ENCODE measurements at places on chromosomes 6 and 20. TPM values are rescaled to one million over a fixed set of nuclear protein-coding genes. Genes with fewer than 3 reads are reported as not detected.

TSPO2 gene
- 0.46 TPM for polyA plus RNA-seq

PDYN gene
- polyA plus RNA-seq: not detected

PRICKLE4 gene
- polyA plus RNA-seq: not detected

POU3F2 gene
- not detected for polyA plus RNA-seq

LST1 gene
- polyA plus RNA-seq: 11.6 TPM

XKR7 gene
- not detected for polyA plus RNA-seq

DNA sequence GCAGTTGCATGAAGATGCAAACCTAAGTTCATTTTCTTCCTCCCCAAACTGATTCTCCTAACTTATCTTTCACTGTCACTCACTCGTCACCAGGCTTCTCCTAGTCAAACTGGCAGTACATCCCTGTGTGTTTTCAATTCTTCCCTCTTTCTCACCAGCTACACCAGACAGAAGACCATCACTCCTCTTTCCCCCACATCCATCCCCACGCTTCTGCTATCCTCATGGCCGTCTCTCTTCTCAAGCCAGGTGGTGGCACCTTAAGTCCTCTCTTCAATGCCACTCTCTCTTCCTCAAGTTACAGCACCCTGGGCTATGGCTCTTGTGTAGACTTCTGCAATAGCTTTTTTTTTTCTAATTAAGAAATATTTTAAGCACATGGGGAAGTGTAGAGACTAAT lies 14.4 kb upstream of the TREM2 start:
- H3K27me3 ChIP-seq: no peaks in the 10 kb centered on the region
- no peaks in the 10 kb centered on the region for H3K4me1 ChIP-seq
- no peak overlapping the region for H3K27ac ChIP-seq
- H3K36me3 ChIP-seq: no peaks in the 10 kb centered on the region
- H3K4me3 ChIP-seq: no peak overlapping the region

GRCh38 chr6:138429761-138430160 lies 25.7 kb downstream of the HEBP2 start:
- no peak overlapping the region for H3K4me3 ChIP-seq
- H3K27ac ChIP-seq: no peak overlapping the region
- no peak for DNase-seq
- peaks cover 2% of the 10 kb centered on the region for H3K4me1 ChIP-seq

GRCh38 chr6:109978174-109979032 lies at the start of gene GPR6:
GPR6 (plus strand) TSS chr6:109978311; CDS start chr6:109979113, 802 bp downstream.
- H3K27ac ChIP-seq: no peak within 1 kb of the TSS
- no peaks in the 10 kb centered on the region for H3K36me3 ChIP-seq
- peak; percentile 73 for DNase-seq
- H3K27me3 ChIP-seq: peaks cover 23% of the 10 kb centered on the region
- H3K4me3 ChIP-seq: no peak within 1 kb of the TSS
- H3K4me1 ChIP-seq: no peaks in the 10 kb centered on the region

DNA sequence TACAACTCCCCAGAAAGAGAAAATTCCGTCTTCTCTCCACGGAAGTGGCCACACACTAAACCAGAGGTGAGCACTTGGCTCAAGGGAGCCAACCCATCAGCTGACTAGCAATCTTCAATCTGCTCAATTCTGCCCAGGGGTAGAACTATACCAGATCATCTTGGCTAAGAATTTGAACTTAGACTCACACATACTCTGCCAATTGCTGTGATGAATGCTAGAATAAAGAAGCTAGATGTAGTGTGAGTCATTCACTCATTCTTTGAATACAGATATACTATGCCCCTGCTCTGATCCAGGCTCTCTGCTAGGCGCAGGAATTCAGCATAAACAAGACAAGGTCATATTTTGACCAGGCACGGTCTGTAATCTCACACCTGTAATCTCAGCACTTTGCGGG lies 147.9 kb upstream of the SHLD1 start:
- H3K4me1 ChIP-seq: no peaks in the 10 kb centered on the region
- peaks cover 8% of the 10 kb centered on the region for H3K36me3 ChIP-seq
- no peak for DNase-seq
- H3K4me3 ChIP-seq: no peak overlapping the region
- H3K27me3 ChIP-seq: no peaks in the 10 kb centered on the region

DNA sequence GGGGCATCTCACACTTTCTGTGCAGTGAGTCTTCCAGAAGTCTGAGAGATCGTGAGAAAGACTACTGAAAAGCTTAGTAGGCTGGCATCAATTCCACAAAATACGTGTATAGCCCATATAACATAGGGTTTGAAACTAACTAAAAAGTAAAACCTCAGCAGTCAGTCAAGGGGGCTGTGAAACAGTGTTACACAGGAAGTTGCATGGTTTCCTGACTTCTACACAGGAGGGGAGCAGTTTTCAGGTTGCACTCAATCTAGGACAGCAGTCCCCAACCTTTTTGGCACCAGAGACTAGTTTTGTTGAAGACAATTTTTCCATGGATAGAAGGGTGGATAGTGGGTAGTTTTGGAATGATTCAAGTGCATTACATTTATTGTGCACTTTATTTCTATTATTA lies 4.7 kb upstream of the LY86 start:
- no peaks in the 10 kb centered on the region for H3K27me3 ChIP-seq
- H3K4me1 ChIP-seq: no peaks in the 10 kb centered on the region
- no peak overlapping the region for H3K4me3 ChIP-seq
- DNase-seq: no peak
- H3K27ac ChIP-seq: no peak overlapping the region

DNA sequence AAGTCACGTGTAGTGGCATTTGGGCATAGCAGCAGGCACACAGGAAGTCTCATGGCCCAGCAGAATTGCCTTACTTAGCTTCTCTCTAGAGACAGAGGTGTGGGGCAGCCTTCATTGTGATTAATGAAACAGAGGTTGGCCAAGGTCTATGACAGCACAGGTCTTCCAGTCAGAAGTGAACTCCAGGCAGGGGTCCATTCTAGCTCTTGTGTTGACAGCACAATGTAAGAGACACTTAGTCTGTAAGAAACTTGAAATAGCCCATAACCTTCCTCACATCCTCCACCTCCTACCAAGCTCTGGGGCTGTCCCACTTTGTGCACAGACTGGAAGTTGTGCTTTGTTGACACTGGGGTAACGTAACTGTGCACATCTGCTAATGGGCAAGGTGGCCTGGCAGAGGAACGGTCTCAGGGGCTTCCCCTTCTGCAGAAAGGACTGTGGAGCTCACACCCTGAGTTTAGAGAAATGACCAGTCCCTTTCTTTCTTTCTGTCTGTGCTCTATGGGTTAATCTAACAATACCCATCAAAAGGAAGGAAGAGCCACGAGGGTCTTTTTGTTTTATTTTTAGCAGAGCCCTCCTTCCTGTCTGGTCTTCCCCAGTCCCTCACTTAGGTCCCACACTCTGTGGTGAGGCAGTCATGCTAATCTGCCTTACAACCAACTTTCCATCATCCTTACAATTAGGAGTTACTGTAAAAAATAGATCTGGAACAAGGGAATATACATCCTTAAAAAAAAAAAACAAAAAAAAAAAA lies 35.6 kb upstream of the TAGAP start:
- DNase-seq: no peak
- H3K4me3 ChIP-seq: no peak overlapping the region
- no peaks in the 10 kb centered on the region for H3K4me1 ChIP-seq
- no peaks in the 10 kb centered on the region for H3K36me3 ChIP-seq
- no peak overlapping the region for H3K27ac ChIP-seq

- H3K4me1 ChIP-seq: no peaks in the 10 kb centered on the region
- no peaks in the 10 kb centered on the region for H3K36me3 ChIP-seq
- H3K27me3 ChIP-seq: no peaks in the 10 kb centered on the region
- DNase-seq: no peak
- H3K4me3 ChIP-seq: no peak overlapping the region
Measured at GRCh38 chr6:23681743-23682142, 444.3 kb upstream of the NRSN1 start.

GRCh38 chr6:12818324-12818723 lies 101.8 kb downstream of the PHACTR1 start:
- H3K27ac ChIP-seq: no peak overlapping the region
- H3K36me3 ChIP-seq: no peaks in the 10 kb centered on the region
- DNase-seq: no peak

DNA sequence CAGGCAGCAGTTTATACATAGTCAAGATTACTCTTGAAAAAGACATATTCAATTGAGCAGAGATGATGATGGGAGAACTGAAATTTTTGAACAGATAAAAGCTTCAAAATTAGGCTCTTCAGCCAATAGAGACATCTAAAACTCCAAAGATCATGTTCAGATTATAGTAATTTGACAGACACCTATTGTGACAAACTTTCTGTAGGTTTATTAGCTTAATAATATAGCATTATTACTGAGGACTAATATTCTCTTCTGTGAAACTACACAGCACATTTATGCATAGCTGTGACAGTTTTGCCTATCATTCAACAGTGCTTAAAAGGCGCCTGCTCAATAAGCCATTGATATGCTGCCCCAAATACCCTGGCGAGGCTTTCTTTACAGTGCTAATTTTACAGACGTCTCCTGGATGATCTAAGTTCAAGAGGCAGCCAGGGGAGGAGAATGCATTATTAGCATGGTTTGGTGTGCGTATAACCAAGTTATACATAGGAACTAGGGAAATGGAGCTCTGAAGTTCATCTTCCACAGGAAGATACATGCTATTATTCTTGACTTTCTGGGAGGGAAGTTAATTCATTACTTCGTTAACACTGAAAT lies 21.5 kb downstream of the PLAGL1 start:
- H3K36me3 ChIP-seq: no peaks in the 10 kb centered on the region
- H3K27ac ChIP-seq: no peak overlapping the region
- no peaks in the 10 kb centered on the region for H3K27me3 ChIP-seq
- H3K4me1 ChIP-seq: no peaks in the 10 kb centered on the region
- no peak for DNase-seq

DNA sequence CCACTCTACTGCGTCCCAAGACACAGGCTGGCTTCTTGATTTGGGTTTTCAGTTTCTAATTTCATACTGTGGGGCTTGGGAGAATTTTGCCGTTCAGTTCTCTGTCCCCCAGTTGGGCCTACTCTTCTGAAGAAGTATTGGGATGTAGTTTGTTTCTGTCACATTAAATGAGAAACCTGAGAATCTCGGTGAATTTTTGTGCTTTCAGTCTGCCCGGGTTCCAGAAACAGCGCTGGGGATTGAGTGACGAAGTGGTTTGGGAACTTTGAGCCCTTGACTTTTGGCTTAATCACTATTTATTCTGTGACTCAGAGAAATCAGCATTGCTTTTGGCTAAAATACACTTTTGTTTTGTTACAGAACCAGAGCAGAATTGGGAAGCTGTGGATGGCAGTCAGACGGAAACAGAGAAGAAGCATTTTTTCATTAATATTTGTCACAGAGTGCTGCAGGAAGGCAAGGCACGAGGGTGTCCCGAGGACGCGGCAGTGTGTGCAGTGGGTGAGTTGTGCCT lies 74.0 kb downstream of the IGF2R start:
- H3K27me3 ChIP-seq: no peaks in the 10 kb centered on the region
- DNase-seq: no peak
- peak overlapping the region; percentile 50 for H3K4me3 ChIP-seq
- peak overlapping the region; percentile 99 for H3K27ac ChIP-seq
- H3K36me3 ChIP-seq: peaks cover 40% of the 10 kb centered on the region
- peaks cover 1% of the 10 kb centered on the region for H3K4me1 ChIP-seq

DNA sequence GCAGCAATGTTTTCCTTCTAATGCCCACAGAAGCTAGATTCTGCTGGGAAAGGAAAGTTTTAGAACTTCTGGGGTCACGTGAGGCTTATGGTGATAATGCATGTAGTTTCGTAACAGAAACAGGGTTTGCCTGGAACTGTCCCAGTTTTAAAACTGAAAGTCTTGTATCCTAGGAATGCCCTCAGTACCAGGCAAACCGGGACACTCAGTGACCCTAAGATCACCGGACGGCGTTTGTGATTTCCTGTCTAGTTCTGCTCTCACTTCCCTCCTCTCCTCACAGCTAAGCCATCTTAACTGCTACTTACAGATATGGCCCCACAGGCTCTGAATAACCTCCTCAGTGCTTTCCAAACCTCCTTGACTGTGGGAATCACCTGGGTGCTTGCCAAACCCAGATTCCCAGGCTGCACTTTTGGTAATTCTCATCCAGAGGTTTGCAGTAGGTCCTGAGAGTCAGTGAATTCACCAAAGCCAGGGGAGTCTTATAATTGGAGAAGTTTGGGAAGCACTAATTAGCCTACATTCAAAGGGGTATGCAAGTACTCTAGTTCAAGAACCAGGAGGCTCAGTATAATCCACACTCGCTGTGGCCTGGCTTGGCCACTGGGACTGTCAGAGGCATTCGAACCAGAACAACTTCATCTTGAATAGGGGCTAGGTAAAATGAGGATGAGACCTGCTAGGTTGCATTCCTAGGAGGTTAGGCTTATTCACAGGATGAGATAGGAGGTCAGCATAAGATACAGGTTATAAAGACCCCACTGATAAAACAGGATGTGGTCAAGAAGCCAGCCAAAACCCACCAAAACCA lies 231.6 kb upstream of the MYLIP start:
- peaks cover 7% of the 10 kb centered on the region for H3K4me1 ChIP-seq
- no peaks in the 10 kb centered on the region for H3K27me3 ChIP-seq
- H3K27ac ChIP-seq: peak overlapping the region; percentile 22
- peak overlapping the region; percentile 57 for H3K4me3 ChIP-seq
- no peak for DNase-seq
- H3K36me3 ChIP-seq: no peaks in the 10 kb centered on the region

GRCh38 chr20:1326031-1326930 lies 2.7 kb downstream of the SDCBP2 start:
- peak overlapping the region; percentile 100 for H3K27ac ChIP-seq
- peak overlapping the region; percentile 68 for H3K4me3 ChIP-seq
- no peaks in the 10 kb centered on the region for H3K27me3 ChIP-seq

- no peak for DNase-seq
- H3K27me3 ChIP-seq: no peaks in the 10 kb centered on the region
- no peak overlapping the region for H3K4me3 ChIP-seq
- no peak overlapping the region for H3K27ac ChIP-seq
- peaks cover 10% of the 10 kb centered on the region for H3K4me1 ChIP-seq
Measured at GRCh38 chr6:111550953-111551352, 54.7 kb downstream of the TRAF3IP2 start.

DNA sequence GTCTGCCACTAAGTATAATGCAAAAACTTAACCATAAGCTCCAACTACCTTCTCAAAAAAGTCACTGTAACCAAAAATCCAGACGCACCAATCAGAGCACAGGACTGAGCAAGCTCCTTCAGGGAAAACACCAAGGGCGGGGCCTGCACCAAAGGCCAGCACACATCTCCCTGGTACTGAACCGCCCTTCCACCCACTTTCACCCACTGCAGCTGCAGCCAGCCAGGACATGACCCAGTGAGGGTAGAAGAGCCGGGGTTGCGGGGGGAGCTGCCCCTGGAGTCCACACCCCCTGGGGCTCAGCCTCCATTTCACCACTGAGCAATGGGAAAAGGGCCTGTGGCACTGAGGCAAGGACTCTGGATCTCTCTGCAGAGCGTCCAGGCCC lies 54.3 kb downstream of the TAF4 start:
- no peak overlapping the region for H3K4me3 ChIP-seq
- H3K27me3 ChIP-seq: no peaks in the 10 kb centered on the region
- DNase-seq: no peak
- H3K4me1 ChIP-seq: no peaks in the 10 kb centered on the region

DNA sequence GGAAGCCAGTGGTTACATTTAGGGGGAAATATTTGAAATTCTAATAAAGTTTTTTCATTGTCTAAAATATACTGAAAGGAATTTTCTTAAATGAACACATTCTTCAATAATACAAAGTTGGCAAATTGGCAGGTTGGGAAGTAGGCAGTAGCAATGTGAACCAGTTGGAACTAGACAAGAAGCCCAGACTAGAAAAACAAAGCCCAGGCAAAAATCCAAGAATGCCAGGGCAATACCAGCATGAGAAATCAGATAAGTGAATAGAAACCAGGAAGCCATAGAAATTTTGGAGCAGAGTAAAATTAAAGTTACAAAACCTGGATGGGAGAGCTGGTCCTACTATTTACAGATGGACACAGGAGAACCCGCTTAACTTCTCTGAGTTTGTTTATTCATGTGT lies 52.2 kb downstream of the TPBG start:
- no peak for DNase-seq
- H3K4me3 ChIP-seq: no peak overlapping the region
- H3K27ac ChIP-seq: no peak overlapping the region
- no peaks in the 10 kb centered on the region for H3K27me3 ChIP-seq
- H3K36me3 ChIP-seq: no peaks in the 10 kb centered on the region
- no peaks in the 10 kb centered on the region for H3K4me1 ChIP-seq
